ENCODE measurements at places on chromosomes 3 and 15.

- no peak for DNase-seq
Measured at GRCh38 chr3:66629982-66630368, 129.2 kb upstream of the LRIG1 start.

DNA sequence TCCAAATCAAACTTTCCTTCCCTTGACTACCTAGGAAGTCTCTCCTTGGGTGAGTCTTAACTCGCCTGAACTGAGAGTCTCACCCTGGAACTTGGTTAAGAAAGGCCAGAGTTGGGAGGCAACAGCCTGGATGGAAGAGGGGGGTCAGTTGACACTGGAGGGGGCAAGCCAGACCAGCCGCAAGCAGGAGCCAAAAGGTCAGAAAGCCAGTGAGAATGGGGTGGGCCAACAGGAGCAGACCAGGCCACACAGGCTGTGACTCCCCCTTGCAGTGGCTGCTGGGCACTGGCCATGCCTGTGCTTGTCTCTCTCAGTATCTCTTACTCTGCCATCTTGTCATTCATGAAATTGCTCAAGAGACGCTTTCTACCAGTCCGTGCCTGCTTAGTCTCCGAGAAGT is 32.9 kb downstream of the CRTC3 start:
- no peak for DNase-seq

GRCh38 chr15:58715266-58715917 is 34.1 kb downstream of the ADAM10 start:
- no peak for DNase-seq

DNA sequence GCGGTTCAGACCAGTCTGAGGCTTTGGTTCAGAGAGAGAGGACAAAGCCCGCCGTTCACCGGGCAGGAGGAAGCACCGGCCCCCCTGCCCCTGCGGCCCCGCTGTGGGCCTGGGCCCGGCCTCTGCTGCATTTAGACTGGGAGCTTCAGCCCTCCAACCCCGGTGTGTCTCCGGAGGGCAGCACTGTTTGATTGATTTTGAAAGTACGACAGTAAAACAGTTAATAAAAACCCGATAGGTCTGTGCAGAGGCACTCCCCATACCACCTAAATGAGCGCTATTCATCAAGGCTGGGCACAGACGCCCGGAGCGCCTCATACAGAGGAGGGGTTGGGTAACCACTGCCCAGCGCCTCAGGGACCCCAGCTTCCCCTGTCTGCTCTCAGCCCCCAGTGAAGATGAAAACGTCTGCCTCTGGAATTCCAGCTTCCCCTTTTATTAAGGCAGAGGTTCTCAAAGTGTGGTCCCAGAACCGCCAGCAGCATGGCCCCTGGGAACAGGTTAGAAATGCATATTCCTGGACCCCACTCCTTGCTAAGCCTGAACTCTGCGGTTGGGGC is 256.7 kb upstream of the TLE3 start:
- no peak for DNase-seq

GRCh38 chr3:37887062-37887461 is 25.4 kb downstream of the CTDSPL start:
- no peak for DNase-seq

DNA sequence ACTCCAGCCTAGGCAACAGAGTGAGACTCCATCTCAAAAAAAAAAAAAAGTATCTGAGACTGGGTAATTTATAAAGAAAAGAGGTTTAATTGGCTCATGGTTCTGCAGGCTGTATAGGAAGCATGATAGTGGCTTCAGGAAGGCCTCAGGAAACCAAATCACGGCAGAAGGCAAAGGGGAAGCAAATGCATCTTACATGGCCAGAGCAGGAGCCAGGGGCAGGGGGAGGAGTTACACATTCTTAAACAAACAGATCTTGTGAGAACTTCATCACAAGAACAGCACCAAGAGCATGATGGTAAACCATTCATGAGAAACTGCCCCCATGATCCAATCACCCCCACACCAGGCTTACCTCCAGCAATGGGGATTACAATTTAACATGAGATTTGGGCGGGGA is 37.2 kb downstream of the ACAP2 start:
- no peak for DNase-seq

- no peak for DNase-seq
Measured at GRCh38 chr3:22122567-22122966, 371.6 kb upstream of the ZNF385D start.

GRCh38 chr3:89787485-89787884 is 680.1 kb downstream of the EPHA3 start:
- DNase-seq: no peak

DNA sequence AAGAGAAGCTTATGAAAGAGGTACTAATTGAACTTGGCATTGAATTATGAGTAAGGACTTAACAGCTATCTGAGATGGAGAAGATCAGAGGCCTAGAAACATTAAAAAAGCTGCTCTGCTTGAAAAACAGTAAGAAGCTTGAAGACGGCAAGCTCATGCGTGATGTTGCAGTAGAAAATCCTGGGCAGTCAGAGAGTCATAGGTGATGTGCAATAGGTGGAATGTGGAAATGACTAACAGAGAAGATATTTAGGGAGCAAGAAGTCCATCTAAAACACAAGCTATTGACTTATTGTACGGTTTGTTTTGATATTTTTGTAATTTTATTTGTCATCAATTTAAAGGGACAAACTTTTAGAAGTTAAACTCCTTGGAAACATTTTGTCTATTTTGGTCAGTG is 1101.4 kb downstream of the ROBO2 start:
- DNase-seq: no peak

GRCh38 chr3:108509263-108509662 is 1.1 kb downstream of the MYH15 start:
- no peak for DNase-seq

DNA sequence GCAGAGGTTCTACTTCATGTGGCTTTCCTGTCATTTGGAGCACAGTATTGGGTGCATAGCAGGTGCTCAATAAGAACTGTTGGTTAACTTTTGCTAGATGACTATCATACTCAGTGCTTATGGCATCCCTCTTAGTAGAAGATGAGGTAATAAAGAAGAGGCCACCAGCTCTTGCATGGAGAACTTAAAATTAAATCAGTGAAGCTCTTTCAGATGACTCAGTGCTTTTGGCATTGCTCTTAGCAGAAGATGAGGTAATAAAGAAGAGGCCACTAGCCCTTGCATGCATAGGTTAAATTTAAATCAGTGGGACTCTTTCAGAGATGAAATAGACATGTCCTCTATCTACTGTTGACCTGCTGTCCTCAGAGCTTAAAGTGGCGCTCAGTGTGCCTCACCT is 109.4 kb upstream of the FGF7 start:
- DNase-seq: peak; percentile 71

DNA sequence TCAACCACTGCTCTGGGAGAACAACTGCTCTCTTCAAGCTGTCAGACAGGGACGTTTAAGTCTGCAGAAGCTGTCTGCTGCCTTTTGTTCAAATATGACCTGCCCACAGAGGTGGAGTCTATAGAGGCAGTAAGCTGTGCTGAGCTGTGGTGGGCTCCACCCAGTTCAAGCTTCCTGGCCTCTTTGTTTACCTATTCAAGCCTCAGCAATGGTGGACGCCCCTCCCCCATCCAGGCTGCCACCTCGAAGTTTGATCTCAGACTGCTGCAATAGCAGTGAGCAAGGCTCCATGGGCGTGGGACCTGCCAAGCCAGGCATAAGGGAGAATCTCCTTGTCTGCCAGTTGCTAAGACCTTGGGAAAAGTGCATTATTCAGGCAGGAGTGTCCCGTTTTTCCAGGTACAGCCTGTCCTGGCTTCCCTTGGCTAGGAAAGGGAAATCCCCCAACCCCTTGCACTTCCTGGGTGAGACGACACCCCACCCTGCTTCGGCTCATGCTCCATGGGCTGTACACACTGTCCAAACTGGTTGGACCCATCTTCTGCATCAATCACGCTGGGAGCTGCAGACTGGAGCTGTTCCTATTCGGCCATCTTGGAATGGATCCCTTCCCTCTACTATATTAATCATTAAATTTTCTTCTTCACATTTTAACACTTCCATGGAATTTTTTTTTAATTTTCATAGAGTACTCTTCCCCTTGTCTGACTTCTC is 167.0 kb upstream of the UBE2E2 start:
- DNase-seq: no peak

DNA sequence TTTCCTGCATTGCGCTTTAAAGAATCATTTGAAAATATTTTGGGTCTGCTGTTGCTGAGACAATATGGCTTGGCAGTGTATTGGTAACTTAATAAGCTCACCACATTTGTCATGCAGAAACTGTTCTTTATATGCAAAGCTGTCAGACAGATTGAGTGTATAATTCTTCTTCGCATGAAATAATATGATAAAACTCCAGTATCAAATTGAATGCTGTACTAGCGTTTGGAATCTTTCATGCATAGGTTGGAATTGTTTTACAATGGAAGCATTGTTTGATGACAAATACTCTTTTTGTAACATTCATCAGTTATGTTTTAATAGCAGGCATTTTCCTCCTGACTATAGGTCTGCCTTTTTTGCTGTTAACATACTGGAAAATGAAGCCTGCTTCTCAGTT is 53.8 kb downstream of the RBMS3 start:
- DNase-seq: no peak

DNA sequence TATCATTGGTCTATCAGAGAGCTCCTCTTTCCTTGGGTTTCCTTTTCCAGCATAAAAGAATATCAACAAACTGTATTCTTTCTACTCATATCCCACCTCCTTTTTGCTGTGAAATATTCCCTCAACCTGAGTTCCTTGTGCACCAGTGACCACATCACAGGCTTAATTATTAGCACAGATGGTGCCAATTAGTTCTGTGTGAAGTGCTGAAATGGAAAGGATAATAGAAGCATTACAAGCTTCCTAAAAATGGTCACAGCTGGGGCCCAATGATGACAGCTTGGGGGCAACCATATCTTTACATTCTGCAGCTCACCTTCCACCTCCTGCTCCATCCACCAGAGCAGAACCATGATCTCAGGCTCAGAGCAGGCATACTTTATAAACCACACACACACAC is 84.6 kb downstream of the ANO10 start:
- DNase-seq: no peak

DNA sequence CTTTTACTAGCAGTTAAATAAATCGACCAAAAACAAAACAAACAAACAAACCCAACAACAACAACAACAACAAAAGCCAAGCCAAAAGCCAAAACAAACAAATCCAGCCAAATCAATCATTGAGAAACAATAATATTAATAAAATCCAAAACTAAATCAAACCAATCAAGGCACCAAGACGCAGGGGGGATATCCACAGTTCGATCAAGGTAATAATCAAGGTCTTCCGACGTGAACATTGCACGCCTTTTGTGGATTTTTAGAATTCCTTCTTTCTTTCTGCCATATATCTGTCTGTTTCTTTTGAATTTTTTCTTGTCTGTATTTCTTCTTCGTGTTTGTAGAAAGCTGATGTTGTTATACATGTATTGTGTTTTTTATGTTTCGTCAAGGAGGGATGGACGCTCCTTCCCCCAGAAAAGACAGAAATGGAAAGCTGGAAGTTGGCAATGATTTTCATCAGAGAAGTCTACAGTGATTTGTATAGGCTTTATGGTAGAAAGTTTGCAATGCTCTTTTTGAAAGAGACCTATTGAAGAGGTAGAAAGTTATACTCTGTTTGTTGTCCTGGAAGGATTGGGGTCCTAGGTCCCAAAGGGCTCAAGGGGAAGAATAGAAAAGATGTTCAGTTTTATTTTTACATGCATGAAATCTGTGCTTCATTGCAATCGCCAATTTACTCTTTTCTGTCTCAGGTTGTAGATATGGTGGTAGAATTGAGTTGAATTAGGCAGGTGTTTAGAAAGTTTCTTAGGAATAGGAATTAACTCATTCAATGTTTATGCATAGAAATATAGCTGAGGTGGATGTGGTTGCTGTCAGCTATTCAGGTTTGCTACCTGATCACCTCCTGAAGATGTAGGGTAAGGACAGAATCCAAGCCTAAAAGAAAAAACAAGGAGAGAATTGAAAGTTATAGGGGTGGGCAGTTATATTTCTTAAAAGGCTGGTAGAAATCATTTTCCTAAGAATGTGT is 1.2 kb downstream of the ARPP21 start:
- DNase-seq: no peak

GRCh38 chr15:67091071-67091979 is 25.9 kb downstream of the SMAD3 start:
- DNase-seq: no peak

GRCh38 chr3:177731644-177732268 is 534.5 kb upstream of the TBL1XR1 start:
- DNase-seq: no peak

- no peak for DNase-seq
Measured at GRCh38 chr3:45946875-45947274, 3.6 kb downstream of the CXCR6 start.

GRCh38 chr3:77524463-77524862 is 484.6 kb downstream of the ROBO2 start:
- DNase-seq: no peak

- no peak for DNase-seq
Measured at GRCh38 chr15:65032801-65033537, 3.5 kb upstream of the MTFMT start.

GRCh38 chr15:93088200-93088980 is 621 bp downstream of the RGMA start:
- no peak for DNase-seq

GRCh38 chr3:139313921-139314320 is 29.9 kb upstream of the MRPS22 start:
- no peak for DNase-seq

DNA sequence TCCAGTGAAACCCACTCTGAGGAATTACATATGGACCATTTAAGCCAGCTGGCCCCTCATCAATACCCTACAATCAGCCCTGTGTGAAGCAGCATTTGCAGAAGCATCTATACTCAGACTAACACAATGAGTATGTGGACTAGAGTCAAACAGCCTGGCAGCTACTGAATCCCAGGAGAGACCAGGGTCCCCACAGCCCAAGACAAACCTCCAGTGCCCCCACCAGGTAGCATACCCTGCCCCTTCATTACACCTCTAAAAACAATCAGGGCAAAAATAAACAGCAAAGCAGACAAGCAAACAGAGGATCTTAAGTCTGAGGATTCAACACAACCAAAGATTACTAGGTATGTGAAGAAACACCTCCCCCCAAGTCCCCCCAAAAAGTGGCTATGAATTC is 157.4 kb downstream of the LEKR1 start:
- DNase-seq: no peak

DNA sequence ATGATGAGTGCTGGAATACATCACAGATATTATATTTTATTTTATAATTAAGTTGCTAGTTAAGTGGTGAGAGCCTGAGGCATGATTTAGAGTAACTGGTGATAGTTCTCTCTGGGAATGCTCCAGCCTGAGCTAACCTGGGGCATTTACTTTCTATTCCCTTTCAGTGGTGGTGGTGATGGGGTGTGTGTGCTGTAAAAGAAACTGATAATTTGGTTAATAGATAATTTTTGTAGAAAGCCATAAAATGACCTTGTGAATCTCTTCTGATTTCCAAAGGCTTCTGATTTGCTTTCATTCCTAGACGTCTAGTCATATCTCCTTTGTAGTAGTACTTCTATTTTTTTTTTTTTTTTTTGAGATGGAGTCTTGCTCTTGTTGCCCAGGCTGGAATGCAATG is 46.8 kb upstream of the DPPA4 start:
- no peak for DNase-seq

DNA sequence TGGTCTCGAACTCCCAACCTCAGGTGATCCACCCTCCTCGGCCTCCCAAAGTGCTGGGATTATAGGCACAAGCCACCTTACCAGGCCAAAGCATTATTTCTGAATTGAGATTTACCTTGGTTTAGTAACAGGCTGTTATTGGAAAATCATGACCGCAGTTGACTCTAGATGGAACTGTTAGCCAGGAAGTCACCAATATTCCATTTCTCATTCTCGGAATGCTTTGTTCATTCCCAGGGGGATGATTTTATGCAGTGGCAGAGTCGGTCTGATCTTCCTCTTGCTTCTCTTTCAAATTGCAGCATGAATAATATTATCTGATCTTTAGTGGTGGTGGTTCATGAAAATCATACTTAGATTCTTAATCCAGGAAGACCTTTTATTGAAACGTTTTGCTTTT is 195.5 kb upstream of the MBNL1 start:
- DNase-seq: no peak

GRCh38 chr3:138769616-138770015 is 65.1 kb downstream of the PIK3CB start:
- no peak for DNase-seq
